ENCODE measurements at places on chromosomes 11 and 22.

DNA sequence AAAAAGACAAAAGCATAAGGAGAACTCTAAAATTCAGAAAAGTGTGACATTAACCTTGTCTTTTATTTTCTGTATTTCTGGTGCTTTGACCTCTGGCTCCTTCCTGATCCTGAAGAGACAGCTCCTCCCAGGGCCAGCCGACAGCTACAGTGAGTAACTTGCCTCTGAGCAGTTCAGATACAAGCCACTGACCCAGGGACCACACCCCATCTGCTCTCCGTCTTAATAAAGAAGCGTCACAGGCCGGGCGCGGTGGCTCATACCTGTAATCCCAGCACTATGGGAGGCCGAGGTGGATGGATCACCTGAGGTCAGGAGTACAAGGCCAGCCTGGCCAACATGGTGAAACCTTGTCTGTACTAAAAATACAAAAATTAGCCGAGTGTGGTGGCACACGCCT, 6.5 kb downstream of the MLC1 start:
- DNase-seq = no peak
- H3K27me3 ChIP-seq = peaks cover 30% of the 10 kb centered on the region
- no peak overlapping the region for H3K27ac ChIP-seq
- H3K4me1 ChIP-seq = peaks cover 9% of the 10 kb centered on the region
- no peak overlapping the region for H3K4me3 ChIP-seq

DNA sequence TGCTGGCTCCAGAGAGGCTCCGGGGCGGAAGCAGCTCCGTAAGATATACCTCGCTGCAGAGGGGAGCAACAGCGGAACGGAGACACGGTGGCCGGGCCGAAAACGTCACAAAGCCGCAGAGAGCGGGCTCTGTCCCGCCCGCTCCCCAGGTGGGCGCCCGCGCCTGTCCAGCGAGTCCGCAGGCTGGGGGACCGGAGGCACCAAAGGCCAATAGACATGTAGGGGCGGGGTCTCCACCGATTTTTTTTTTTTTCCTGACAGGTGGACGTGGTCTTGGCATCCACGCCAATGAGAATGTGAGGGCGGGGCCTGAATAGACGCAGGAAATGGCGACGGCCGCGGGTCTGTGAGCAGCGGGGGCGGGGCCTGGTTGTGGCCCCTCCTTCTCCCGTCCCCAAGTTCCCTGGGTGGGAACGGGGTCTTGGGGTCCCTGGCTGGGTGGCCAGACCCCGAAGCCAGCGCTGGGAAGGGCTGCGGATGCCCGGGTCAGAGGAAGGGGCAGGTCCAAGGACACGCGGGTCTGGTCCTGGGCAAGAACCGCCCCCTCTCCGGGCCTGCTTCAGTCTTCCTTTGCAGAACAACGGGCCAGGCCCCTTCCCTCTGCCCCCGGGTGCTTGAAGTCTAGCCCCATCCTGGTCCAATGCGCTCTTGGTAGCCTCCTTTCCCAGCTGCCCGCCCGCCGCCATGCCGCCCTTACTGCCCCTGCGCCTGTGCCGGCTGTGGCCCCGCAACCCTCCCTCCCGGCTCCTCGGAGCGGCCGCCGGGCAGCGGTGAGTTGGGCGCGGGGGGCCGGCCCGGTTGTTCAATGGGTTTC, at the start of gene DNAJC4:
DNAJC4 (plus strand) TSS at position 378 of the 814 bp plus-strand sequence; CDS start at position 685, 307 bp downstream.
- H3K27ac ChIP-seq = peak within 1 kb of the TSS; percentile 96
- no peaks in the 10 kb centered on the region for H3K27me3 ChIP-seq
- H3K36me3 ChIP-seq = no peaks in the 10 kb centered on the region
- H3K4me3 ChIP-seq = peak within 1 kb of the TSS; percentile 93
- DNase-seq = peak; percentile 89

- H3K4me3 ChIP-seq = no peak overlapping the region
- H3K27ac ChIP-seq = no peak overlapping the region
- no peak for DNase-seq
- no peaks in the 10 kb centered on the region for H3K4me1 ChIP-seq
- peaks cover 4% of the 10 kb centered on the region for H3K27me3 ChIP-seq
Measured at GRCh38 chr11:115112754-115113153, 391.5 kb downstream of the CADM1 start.

- no peaks in the 10 kb centered on the region for H3K36me3 ChIP-seq
- DNase-seq = no peak
Measured at GRCh38 chr11:102476812-102477211, 24.2 kb upstream of the TMEM123 start.

- H3K4me1 ChIP-seq = peaks cover 20% of the 10 kb centered on the region
- H3K27me3 ChIP-seq = peaks cover 9% of the 10 kb centered on the region
- H3K36me3 ChIP-seq = peaks cover 16% of the 10 kb centered on the region
- no peak overlapping the region for H3K4me3 ChIP-seq
Measured at GRCh38 chr11:118605116-118605867, 2.1 kb upstream of the PHLDB1 start.

- no peak for DNase-seq
- no peaks in the 10 kb centered on the region for H3K27me3 ChIP-seq
- H3K4me3 ChIP-seq = peak overlapping the region; percentile 87
Measured at GRCh38 chr11:118834427-118835028, 43.6 kb upstream of the DDX6 start.

- DNase-seq = peak; percentile 65
- H3K36me3 ChIP-seq = no peaks in the 10 kb centered on the region
- no peaks in the 10 kb centered on the region for H3K27me3 ChIP-seq
- H3K27ac ChIP-seq = no peak within 1 kb of the TSS
Measured at GRCh38 chr11:64165842-64166635, at the start of gene MACROD1. Gene MACROD1 (minus strand): TSS chr11:64166113. CDS start chr11:64165994, 119 bp downstream.

DNA sequence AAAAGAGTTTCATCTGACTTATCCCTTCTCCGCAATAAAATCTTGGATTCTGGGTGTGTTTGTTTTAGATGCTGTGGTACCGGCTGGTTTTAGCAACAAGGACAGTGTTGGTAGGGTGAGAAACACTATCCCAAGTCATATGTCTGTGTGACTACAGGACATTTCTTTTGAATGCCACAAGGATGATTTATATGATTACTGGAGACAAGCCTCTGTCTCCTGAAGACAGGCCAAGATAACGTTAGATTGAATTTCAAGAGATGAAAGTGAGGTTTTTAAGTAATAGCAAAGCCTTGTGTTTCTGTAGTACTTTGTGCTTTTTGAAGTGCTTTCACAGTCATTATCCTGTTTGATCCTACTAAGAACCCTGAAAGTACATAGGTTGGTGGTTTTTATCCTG, 101.6 kb downstream of the COMMD9 start:
- peaks cover 4% of the 10 kb centered on the region for H3K27me3 ChIP-seq
- H3K4me1 ChIP-seq = no peaks in the 10 kb centered on the region
- no peak for DNase-seq
- no peak overlapping the region for H3K4me3 ChIP-seq
- no peak overlapping the region for H3K27ac ChIP-seq
- no peaks in the 10 kb centered on the region for H3K36me3 ChIP-seq

- peak overlapping the region; percentile 36 for H3K27ac ChIP-seq
- peaks cover 32% of the 10 kb centered on the region for H3K36me3 ChIP-seq
- H3K27me3 ChIP-seq = no peaks in the 10 kb centered on the region
- H3K4me3 ChIP-seq = no peak overlapping the region
- peaks cover 20% of the 10 kb centered on the region for H3K4me1 ChIP-seq
Measured at GRCh38 chr22:35442471-35442870, 42.5 kb downstream of the MCM5 start.

GRCh38 chr11:130124096-130124495, 35.5 kb upstream of the ST14 start:
- no peaks in the 10 kb centered on the region for H3K27me3 ChIP-seq
- no peak overlapping the region for H3K27ac ChIP-seq
- DNase-seq = no peak
- peaks cover 12% of the 10 kb centered on the region for H3K36me3 ChIP-seq
- H3K4me3 ChIP-seq = no peak overlapping the region

DNA sequence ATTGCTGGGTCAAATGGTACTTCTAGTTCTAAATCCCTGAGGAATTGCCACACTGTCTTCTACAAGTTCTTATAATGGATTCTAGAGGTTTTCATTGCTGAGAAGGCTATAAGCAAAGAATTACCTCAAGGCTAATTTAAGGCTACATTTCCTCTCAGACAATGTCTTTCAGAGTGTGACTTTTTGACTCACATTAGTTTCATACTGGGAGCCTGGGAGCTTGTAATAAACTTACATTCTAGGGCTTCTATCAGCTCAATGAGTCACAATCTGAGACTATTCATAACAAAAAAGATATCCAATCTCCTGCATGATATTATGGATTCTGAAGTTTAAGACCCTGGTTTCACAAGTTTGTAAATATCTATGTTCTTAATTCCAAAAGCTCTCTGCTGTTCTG, 408.7 kb downstream of the LRRC4C start:
- no peaks in the 10 kb centered on the region for H3K36me3 ChIP-seq
- H3K4me3 ChIP-seq = no peak overlapping the region
- DNase-seq = no peak
- H3K27me3 ChIP-seq = no peaks in the 10 kb centered on the region

- no peak for DNase-seq
- H3K36me3 ChIP-seq = no peaks in the 10 kb centered on the region
- no peak overlapping the region for H3K4me3 ChIP-seq
- no peak overlapping the region for H3K27ac ChIP-seq
- H3K4me1 ChIP-seq = no peaks in the 10 kb centered on the region
Measured at GRCh38 chr11:36153551-36153950, 135.7 kb downstream of the COMMD9 start.

DNA sequence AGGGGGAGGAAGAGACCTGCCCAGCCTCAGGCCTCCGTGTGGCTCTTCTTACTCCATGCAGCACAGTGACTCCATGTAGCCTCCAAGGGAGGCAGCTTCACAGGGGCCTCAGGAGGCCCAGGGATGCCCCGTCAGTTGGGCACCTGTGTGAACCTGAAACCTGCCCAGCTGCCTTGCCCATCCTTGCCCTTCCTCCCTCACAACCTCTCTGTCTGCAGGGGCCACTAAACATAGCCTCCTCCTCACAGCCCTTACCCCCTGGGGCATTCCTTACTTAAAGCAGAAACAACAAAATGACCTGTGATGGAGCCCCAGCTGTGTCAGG, 7.1 kb downstream of the LRRC32 start:
- H3K27ac ChIP-seq = no peak overlapping the region
- no peak overlapping the region for H3K4me3 ChIP-seq
- H3K4me1 ChIP-seq = peaks cover 33% of the 10 kb centered on the region
- no peak for DNase-seq
- no peaks in the 10 kb centered on the region for H3K36me3 ChIP-seq
- peaks cover 24% of the 10 kb centered on the region for H3K27me3 ChIP-seq

GRCh38 chr11:2765491-2765890, 65.7 kb upstream of the KCNQ1OT1 start:
- peak; percentile 0 for DNase-seq
- H3K27ac ChIP-seq = no peak overlapping the region
- H3K4me3 ChIP-seq = no peak overlapping the region
- peaks cover 2% of the 10 kb centered on the region for H3K4me1 ChIP-seq

DNA sequence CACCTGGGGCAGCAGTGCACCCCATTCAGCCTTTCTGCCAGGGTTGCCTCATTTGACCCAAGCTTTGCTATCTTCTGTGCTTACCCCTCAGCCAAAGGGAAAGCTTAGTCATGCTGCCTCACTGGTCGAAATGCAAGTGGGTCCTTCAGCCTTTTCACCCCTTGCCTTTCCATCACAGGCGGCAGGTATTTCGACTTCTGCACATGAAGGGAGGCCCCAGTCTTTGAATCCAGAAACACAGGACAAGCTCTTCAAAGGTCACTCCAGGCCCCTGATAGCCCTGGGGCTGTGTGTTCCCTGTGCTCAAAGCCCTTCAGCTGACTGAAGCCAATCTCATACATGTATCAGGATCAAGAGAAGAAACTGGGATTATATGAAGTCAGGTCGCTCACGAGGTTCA, 129.7 kb downstream of the SNX19 start:
- H3K4me1 ChIP-seq = no peaks in the 10 kb centered on the region
- no peak overlapping the region for H3K4me3 ChIP-seq
- no peak overlapping the region for H3K27ac ChIP-seq
- peaks cover 10% of the 10 kb centered on the region for H3K27me3 ChIP-seq
- H3K36me3 ChIP-seq = peaks cover 3% of the 10 kb centered on the region

GRCh38 chr11:14101388-14101787, 138.9 kb downstream of the SPON1 start:
- no peaks in the 10 kb centered on the region for H3K36me3 ChIP-seq
- H3K27me3 ChIP-seq = peaks cover 4% of the 10 kb centered on the region
- no peak overlapping the region for H3K4me3 ChIP-seq
- H3K27ac ChIP-seq = no peak overlapping the region
- DNase-seq = no peak
- H3K4me1 ChIP-seq = no peaks in the 10 kb centered on the region

GRCh38 chr11:38839071-38839470, 2241.0 kb upstream of the RAG2 start:
- no peaks in the 10 kb centered on the region for H3K36me3 ChIP-seq
- H3K27me3 ChIP-seq = no peaks in the 10 kb centered on the region
- no peak for DNase-seq
- no peak overlapping the region for H3K27ac ChIP-seq
- no peaks in the 10 kb centered on the region for H3K4me1 ChIP-seq

DNA sequence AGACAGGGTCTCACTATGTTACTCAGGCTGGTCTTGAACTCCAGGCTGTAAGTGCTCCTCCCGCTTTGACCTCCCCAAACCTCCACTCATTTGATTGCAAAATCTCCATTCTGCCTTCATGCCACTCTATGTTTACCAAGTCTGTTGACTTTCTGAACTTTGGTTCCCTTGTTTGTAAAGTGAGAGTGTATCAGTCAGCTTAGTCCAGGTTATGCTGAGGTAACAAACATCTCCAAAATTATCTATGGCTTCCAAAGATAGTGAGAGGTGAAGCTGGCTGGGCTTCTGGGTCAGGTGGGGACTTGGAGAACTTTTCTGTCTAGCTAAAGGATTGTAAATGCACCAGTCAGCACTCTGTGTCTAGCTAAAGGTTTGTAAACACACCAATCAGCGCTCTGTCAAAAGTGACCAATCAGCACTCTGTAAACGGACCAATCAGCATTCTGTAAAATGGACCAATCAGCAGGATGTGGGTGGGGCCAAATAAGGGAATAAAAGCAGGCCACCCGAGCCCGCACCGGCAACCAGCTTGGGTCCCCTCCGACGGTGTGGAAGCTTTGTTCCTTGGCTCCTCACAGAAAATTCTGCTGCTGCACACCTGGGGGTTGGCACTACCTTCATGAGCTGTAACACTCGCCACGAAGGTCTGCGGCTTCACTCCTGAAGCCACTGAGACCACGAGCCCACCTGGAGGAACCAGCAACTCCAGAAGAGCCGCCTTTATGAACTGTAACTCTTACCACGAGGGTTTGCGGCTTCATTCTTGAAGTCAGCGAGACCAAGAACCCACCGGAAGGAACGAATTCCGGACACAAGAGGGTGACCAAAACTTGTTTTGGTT, 109.3 kb downstream of the MIAT start:
- H3K27me3 ChIP-seq = no peaks in the 10 kb centered on the region
- peaks cover 39% of the 10 kb centered on the region for H3K36me3 ChIP-seq
- no peak overlapping the region for H3K4me3 ChIP-seq
- no peak for DNase-seq

- DNase-seq = no peak
- H3K36me3 ChIP-seq = no peaks in the 10 kb centered on the region
- peaks cover 15% of the 10 kb centered on the region for H3K27me3 ChIP-seq
- peaks cover 4% of the 10 kb centered on the region for H3K4me1 ChIP-seq
Measured at GRCh38 chr11:61923166-61924063, 6.0 kb upstream of the RAB3IL1 start.

All from memory B cell (primary cell).